ENCODE measurements at places on chromosomes 12 and 14. TPM values are rescaled to one million over a fixed set of nuclear protein-coding genes. Genes with fewer than 3 reads are reported as not detected.

The DNAJC22 gene
- 11.3 TPM for polyA plus RNA-seq

- no peak for DNase-seq
Measured at GRCh38 chr14:104267895-104268294, 129.5 kb downstream of the KIF26A start.

DNA sequence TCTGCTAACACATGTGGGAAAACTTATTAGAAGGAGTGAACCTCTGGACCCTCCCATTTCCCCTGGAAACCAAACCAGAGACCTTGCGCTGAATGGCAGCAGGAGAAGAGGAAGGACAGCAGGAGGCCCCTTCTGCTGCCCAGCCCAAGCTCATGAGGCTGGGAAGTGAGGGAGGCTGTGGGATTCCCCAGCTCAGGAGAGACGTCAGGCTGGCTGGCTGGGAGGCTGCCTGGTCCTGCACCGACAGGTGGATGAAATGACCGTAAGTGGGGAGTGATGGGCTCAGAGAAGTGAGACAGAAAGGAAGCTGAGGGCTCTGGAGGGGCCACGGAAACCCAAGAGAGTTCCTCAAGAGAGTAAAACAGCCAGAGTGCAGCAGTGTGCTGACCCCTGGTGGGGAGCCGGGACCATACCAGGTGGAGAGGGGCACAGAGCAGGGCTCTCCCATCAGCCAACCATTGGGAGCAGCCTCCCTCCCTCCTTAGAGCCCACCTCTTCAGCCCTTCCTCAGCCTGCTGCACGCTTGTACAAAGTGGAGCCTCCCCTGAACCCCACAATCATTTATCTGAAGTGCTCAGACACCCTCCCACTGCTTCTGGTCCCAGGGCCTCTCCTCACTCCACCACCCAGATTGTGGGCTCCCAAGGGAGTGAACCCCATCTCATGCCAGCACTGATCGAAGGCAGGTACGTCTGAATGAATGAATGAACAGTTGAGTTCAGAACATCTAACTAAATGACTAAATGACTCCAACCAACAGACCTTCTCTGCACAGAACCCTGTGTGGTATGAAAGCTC is 14.0 kb downstream of the TAMALIN start:
- no peak for DNase-seq

DNA sequence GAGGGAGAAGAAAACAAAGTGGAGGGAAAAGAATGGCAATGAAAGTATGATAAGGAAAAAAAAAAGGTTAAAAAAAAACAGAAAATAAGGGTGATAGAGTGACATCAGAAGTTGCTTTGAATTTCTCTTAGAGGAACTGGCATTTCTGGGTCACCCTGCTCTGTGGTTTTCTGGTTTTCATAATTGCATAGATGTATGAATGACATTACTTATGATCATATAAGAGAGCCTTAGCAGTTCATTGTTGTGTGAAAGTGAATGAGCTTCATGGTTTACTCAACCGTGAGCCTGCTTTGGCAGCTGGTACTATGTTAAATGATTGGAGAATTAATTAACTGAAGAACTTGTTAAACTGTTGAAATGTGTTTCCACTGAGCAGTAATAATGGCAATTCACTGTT is 336.4 kb upstream of the FBXO33 start:
- no peak for DNase-seq

DNA sequence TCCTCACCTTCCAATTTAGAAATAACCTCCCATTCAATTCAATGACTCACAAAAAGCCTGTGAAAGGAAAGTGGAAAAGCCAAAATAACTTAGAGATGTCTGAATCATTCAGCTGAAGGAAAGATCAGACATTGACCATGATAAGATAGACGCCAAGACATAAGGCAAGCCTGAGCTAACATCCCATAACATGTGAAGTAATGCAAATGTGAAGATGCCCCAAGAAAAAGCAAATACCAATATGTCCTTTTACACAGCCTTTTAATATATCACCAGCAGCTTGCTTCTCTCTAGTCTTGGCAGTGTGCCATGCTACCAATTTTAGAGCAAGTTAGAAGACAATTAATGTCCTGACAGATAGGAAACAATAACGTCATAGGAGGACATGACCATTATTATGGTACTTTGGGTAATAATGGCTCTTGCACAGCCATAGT is 2.4 kb upstream of the NUMB start:
- DNase-seq, result no peak

- DNase-seq, result no peak
Measured at GRCh38 chr12:51403159-51403558, 12.0 kb upstream of the GALNT6 start.

DNA sequence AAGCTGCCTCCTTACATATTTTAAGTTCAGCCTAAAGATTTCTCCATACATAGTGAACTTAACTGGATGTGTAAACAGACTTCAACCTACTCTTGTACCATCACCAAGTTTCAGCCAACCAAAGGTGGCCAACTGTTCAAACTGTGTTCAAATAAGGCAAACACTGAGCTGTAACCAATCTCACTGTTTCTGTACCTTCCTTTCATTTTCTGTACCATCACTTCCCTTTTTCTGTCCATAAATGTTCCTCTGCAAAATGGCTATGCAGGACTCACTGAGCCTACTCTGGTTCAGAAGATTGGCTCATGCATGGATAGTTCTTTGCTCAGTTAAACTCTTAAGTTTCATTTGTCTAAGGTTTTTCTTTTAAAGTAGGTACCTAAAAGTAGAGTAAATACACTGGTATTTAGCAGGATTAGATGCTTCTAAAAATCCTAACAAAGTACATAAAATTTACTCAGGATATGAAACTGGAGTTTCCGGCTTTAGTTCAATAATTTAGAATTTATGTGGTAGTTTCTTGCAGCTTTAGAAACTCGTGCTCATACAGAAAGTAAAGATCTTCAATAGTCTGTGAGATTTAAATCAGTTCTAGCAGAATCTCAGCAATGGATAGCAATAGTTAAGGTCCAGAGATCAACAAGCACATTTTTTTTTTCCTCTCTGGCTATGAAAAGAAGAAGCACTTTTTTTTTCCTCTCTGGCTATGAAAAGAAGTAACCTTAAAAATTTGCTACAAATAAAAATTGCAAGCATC is 282.0 kb upstream of the PPFIA2 start:
- DNase-seq, result no peak

The CIDEB gene
- polyA plus RNA-seq, result 0.31 TPM

- DNase-seq, result no peak
Measured at GRCh38 chr12:71517145-71517846, 77.7 kb downstream of the LGR5 start.

- DNase-seq, result no peak
Measured at GRCh38 chr12:132430838-132431774, 58.8 kb upstream of the FBRSL1 start.

The TDRD9 gene
- 0.05 TPM for polyA plus RNA-seq

The TXNDC16 gene
- polyA plus RNA-seq, result 3.8 TPM

DNA sequence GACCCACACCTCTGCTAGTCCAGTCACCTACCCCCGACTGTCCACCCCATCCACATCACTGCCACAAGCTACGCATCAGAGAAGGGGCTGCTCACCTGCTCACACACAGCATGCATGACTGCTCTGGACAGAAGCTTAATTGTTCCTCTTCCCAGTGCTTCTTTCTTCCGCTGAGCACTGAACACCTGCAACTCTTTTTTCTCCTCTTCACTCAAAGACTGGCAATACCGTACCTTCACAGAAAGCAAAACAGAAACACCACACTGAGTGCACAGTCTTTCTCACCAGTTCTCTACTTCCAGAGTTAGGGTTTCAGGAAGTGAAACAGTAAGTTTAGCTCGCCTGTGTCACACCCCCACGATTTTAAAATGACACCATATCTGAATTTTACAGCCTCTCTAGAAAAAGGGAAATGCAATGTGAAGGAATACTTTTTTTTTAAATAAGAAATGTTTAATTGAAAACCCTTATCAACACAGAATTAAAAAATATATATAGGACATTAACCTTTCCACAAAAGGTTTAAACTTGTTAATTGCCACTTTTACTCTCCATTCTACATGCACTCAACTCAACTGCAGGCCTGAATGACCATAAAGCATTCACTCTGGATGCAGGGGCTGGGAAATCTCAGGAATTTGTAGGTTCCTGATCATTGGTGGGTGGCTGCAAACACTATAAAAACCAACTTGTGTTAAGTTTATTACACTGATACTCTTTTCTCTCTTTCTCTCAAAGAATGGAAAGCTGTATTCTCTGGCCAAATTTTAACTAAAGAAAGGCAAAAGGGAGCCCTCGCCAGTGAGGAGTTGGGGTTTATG is 120.0 kb downstream of the PRICKLE1 start:
- DNase-seq, result no peak

DNA sequence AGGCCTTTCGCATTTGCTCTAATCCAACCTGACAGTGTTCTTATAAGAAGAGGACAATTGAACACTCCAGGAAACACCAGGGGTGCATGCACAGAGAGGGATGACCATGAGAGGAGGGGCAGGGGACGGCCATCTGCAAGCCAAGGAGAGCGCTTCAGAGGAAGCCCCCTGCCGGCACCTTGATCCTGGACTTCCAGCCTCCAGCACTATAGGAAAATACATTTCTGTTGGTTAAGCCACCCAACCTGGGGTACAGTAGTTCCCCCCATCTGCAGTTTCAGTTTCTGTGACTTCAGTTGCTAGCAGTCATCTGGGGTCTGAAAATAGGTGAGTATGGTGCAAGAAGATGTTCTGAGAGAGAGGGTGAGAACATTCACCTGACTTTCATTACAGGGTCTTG is 64.7 kb downstream of the CLMN start:
- no peak for DNase-seq

GRCh38 chr14:89121968-89122620 is 294.9 kb downstream of the FOXN3 start:
- no peak for DNase-seq

The ABCC9 gene
- 2.0 TPM for polyA plus RNA-seq

- peak; percentile 65 for DNase-seq
Measured at GRCh38 chr12:95802482-95803270, 12.1 kb upstream of the NTN4 start.

DNA sequence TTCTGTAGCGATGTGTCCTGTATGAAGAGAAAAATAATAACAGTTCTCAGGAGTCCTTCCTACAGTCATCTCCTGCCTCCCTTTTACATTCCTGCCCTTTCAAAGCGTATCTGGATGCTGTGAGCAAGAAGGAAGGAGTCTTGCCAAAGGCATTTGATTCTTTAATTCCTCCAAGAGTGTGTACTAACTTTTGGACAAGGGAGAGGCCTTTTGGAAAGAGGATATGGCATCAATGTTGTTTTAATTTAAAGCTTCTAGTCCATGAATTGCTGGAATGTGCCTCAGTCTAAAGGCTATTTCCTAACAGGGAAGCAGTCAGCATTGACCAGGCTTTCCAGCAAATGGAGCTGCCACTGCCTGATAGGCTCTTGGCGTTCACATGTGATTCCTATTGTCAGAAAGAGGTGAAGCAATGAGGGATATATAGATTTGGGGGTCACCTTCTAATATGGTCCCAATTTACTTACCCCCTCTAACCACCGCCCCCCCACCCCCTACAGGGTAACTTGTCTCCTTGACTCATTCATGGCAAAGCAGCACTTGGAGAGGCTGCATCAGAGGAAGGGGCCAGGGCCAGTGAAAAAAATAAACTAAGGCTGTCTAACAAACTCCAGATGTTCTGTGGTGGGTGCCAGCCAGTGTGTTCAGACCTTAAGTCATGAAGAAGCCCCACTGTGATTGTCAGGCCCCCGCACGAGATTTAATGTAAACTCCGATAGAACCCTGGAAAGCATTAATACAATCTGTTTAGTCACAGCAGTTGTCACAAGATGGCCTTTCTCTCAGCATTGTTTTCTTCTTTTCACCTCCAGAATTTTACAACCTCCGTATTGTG is 220.3 kb downstream of the FBXL14 start:
- peak; percentile 26 for DNase-seq

- DNase-seq, result peak; percentile 73
Measured at GRCh38 chr12:108734200-108734906, 3.0 kb upstream of the CORO1C start.

GRCh38 chr12:40980427-40980961 is 207.6 kb upstream of the PDZRN4 start:
- DNase-seq, result no peak

DNA sequence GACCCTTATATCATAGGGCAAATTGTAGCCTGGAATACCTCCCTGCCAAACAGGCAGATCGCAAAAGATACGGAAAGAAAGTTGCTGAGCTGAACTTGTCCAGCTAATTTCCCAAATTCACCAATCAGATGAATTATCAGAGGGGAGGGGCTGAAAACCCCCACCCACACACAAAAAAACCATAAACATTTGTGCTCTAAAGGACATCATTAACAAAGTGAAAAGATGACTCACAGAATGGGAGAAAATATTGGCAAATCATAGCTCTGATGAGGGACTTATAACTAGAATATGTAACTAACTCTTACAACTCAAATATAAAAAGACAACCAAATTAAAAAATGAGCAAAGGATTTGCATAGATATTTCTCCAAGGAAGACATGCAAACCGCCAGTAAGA is 36.3 kb downstream of the PTHLH start:
- DNase-seq, result no peak

The GUCY2C gene
- not detected for polyA plus RNA-seq

The STAC3 gene
- 0.25 TPM for polyA plus RNA-seq

- no peak for DNase-seq
Measured at GRCh38 chr12:49097381-49097780, 2.8 kb upstream of the DHH start.

The PTHLH gene
- 1.9 TPM for polyA plus RNA-seq

- no peak for DNase-seq
Measured at GRCh38 chr12:92208613-92209121, 63.0 kb upstream of the BTG1 start.

DNA sequence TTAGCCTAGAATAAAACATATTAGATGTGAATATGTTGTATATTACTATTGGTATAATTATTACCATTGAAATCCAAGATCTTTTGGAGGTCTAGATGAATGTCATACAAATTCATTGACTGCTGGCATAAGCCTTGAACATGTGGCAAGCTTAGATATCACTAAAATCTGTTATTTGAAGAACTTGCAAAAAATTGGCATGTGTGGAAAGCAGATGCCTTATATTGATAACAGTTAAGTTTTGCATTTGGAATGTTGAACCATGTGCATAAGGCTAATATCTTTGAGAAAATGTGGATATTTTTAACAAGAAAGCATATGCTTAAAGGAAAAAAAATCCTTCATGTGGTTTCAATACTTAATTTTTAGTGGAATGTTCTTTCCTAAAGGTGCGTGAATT is 203.6 kb upstream of the PRICKLE1 start:
- DNase-seq, result no peak

- DNase-seq, result no peak
Measured at GRCh38 chr12:57584690-57585089, 6.3 kb upstream of the PIP4K2C start.

The CD27 gene
- not detected for polyA plus RNA-seq

The KLRC4 gene
- polyA plus RNA-seq, result not detected

DNA sequence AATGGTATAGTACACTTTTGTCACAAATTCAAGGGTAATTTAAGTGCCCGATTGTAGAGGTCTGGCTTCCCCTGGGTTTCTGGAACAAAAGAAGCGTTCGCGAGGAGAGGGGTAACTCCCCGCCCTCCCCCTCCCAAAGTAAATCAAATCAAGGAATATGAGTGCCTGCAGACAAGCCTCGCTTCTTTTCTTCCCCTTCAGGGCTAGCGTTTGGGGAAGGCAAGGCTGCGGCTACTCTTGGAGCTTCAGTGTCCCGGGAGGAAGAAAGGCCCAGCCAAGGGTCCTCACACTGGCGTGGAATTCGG is 456 bp upstream of the TMPO start:
- no peak for DNase-seq

GRCh38 chr12:41699658-41700057 is 445.0 kb downstream of the GXYLT1 start:
- no peak for DNase-seq
